T-helper 1 cell (primary cell): ENCODE measurements at places on chromosomes 13 and 19.

DNA sequence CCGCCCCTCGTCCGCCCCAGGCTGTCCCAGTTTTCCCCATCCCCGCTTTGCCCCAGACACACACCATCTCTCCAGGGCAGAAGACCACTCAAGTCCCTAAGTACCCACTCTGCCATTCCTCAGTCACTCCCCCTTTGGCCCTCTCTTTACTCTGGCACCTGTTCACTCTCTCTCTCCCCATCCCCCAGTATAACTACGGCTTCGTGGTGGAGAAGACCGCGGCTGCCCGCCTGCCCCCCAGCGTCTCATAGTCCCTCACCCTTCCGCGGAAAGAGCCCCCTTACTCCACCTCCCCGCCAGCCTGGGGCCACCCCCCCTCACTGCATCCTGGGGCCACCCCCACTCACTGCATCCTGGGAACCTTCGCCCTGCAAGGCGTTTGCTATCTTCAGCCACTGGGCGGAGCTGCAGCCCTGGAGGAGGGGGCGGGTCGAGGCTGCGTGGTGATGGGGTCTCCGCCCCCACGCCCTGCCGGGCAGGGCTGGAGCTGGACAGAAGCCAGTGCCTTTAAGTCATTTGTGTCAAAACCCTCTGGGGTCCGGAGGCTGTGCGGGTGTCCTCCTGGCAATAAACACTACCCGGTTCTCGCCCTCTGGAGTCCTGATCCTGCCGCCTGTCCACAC is 5.0 kb downstream of the MVB12A start:
- no peak for DNase-seq

DNA sequence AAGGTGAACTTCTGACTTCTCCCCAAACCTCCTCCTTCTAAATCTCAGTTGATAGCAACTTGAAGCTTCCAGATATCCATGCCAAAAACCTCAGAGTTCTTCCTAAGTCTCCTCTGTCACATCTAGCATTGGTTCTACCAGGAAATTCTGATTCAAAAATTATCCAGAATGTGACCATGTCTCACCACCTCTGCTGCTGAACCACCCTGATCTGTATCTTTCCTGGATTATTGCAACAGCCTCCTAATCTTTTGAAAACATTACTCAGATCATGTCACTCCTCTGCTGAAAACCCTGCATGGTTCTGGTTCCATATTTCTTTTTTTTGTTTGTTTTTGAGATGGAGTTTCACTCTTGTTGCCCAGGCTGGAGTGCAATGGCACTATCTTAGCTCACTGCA is 78.7 kb upstream of the TNFSF11 start:
- DNase-seq = no peak

- no peak for DNase-seq
Observed at GRCh38 chr13:95756072-95756471, 79.1 kb downstream of the DNAJC3 start.

GRCh38 chr13:37029617-37030016 is 29.0 kb downstream of the EXOSC8 start:
- no peak for DNase-seq

DNA sequence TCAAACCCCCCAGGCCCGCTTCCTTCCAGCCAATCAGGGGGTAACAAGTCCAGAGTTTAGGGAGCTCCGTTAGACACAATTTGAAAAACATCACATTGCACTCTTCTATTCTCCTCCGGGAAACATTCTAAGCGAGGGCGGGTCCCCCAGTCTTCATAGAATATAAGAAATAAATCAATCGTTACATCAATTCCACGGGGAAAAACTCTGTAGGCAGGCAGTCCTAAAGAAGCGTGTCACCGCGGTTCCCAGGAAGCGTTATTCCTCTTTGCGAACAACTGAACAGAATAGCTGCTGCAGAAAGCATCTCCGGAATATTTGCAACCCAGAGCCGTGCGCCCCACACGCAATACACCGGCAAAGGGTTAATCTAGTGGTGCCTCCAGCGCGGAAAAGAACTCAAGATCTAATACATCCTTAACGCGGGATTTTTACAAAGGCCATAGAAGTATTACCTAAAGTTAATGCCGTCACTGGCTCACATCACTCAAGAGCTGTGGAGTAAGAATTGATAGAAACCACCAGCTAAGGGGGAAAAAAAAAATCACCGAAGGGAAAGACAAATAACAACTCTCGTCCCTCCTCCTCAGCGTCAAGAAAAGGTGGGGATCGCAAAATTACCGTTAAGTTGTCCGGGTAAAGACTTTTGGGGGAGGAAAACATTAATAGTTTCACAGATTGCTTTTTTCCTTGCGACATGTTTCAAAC is 65.1 kb downstream of the KCNRG start:
- peak; percentile 29 for DNase-seq

GRCh38 chr19:48552406-48553322 is 692 bp downstream of the SULT2B1 start:
- no peak for DNase-seq

DNA sequence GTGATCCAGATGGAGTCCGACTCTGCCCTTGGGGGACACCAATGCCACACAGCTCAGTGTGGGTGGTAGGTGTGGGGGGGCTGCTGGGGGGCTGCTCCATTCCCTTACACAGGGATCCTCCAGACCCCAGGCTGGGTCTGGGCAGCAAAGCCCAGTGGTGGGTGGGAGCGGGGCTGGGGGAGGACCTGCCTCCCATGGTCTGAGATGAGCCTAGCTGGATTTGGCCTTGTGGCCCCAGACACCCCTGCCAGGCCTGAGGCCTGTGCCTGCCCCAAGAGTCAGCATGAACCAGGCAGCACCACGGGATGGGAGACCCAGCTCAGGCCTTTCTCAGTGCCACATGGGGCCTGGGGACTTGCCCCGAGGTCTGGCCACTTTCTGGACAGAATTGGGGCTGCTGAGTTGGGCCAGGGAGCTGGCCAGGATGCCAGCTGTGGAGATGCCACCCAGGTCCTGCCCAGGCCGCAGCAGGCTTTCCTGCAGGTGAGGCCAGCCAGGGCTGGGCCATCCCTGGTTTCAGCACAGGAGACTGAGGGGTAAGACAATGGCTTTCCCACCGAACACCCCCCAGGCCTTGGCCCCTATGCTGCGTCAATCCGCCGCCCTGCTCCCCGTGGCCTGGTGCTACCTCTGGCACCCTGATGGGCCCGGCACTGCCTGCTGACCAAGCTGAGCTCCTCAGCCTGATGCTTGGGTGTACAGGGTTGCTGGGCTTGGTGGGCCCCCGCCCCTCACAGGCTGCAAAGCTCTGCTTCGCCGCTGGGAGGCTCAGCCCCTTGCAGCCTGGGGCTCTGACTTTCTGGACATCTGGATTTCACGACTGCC is 24.2 kb downstream of the CEBPG start:
- DNase-seq = no peak

DNA sequence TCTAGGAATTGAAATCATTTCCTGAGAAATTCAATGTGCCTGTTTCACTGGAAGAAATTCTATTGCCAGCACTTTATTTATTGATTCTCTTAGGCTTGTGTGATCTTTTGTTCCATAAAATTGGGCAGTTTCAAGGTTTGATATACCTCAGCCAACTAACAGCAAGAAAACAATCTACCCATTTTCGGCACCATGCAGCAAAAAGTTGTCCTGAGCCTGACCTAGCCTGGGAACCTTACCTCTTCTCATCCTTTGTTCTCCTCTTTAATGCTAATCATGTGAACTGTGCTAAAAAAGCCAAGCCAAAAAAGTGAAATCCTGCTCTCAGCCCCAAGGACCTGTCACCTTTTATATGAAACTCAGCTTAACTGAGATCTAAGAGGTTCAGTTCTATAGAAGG is 477.3 kb downstream of the SUCLA2 start:
- no peak for DNase-seq

GRCh38 chr19:6092329-6093286 is 17.7 kb downstream of the RFX2 start:
- no peak for DNase-seq

DNA sequence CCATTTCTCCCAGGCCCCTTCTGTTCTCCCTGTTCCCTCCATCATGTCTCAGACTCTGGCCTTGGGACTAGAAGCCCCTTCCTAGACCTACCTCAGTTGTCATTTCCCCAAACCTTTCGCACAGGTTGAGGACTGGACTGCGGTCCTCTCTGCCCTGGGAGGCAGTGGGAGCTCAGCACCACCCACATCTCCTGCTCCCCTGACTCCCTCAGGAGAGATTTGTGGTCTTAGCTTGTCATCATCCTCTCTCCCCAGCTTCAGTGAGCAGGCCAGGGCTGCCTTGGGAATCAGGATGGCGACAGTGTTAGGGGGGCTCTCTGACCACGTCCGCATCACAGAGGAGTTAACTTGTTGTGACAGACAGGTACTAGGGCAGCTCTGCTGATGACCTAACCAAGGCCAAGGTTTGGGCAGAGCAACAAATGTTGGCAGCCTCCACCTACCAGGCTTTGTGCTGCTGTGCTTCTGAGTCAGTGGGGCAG is 25.6 kb upstream of the RNF17 start:
- no peak for DNase-seq

DNA sequence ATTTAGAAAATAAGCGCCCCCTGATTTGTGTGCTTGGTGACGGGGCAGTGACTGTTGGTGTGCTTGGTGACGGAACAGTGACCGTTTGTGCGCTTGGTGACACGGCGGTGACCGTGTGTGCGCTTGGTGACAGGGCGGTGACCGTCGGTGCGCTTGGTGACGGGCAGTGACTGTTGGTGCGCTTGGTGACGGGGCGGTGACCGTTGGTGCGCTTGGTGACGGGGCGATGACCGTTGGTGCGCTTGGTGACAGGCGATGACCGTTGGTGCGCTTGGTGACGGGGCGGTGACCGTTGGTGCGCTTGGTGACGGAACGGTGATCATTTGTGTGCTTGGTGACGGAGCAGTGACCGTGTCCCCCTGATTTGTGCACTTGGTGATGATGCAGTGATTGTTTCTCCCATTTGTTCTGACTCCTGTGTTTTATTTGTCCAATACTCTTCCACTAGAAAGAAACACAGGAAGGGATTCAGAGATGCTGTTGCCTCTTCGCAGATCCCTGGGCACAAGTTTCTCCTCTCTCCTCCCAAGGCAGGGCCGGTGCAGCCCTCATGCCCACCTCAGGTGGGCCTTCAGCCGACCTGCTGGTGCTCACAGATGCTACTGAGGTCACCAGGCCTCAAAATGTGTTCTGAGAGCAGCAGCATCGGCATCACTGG is 128.3 kb downstream of the ATP11A start:
- no peak for DNase-seq

GRCh38 chr13:81800433-81800832 is 1459.5 kb upstream of the SPRY2 start:
- no peak for DNase-seq

DNA sequence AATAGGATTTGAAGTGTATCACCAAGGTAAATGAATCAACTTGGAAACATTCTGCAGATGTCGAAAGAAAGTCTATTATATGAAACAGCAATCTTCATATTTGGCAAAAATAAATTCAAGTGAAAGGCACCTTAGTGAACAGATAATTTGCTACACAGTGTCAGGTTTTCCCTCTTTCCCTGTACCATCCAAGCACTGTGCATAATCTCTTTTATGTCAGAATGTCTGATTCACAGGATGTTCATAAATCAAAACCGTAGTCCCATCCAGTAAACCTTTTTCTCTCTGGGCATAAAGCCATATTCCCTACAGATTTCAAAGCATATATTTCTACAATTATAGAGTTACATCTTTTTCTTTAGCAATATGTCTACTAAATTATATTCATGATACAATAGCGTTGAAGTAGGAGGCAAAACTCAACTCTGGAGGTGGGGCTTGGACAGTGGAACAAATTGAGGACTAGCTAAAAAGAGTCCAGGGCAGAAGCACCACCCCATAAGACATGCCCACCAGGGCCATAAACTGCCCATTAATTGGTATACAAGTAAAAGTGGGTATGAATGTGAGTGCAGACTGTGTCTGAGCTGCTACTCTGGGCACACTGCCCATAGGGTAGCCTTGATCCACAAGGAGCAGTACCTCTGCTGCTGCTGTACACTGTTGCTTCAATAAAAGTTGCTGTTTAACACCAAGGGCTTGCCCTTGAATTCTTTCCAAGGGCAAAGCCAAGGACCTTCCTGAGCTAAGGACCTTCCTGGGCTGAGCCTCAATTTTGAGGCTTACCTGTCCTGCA is 72.1 kb upstream of the MYCBP2 start:
- DNase-seq = no peak

DNA sequence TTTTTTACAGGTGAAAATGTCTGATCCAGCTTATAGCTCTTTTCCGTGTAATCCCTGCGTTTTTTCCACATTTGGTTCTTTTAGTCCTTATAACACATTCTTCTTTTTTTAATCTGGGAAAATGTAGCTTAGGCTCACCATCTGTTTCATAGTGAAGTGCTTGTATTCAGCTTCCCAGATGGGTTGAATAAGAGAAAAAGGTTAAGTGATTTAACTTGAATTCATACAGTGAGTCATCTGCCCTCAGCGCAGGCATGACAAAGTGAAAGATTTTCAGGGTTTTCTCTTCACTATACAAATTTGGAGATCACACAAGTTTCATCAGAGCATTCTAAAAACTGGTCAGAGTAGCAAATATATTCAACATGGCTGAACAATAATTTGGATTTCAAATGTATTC is 224.8 kb downstream of the SPRY2 start:
- no peak for DNase-seq

DNA sequence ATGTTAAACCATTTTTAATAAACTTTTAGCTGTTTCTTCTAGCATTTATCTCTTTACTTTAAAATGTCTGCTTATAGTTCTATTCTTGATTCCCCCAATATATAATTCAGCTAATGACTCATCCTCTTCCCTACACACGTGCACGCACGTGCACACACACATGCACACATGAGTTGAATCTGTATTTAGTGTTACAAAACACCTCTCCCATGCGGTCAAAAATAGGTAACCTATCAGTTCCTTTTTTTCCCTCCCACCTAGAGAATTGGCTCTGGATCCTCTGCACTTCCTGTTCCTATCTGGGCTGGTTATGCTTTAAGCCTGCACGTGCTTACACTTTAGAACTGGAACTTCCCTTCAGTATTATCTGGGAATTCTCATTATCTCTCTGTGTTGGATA is 144.1 kb downstream of the PAN3 start:
- no peak for DNase-seq

GRCh38 chr19:18292810-18293641 is 11.6 kb upstream of the JUND start:
- DNase-seq = no peak

DNA sequence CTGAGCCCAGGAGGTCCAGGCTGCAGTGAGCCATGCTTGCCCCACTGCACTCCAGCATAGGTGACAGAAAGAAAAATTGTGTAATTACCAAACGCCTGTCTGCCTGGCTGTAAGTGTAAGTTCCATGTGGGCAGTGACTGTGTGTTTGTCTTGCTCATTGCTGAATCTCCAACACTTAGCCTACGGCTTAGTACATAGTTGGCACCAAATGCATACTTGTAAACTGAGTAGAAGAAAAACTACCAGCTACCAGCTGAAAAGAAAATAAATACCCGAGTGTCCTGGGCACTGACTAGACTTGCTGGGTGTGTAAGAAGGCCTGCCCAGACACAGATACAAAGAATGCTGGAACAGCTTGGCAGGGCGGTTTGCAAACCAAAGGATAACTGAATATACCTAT is 2.7 kb upstream of the CEBPG start:
- DNase-seq = no peak

DNA sequence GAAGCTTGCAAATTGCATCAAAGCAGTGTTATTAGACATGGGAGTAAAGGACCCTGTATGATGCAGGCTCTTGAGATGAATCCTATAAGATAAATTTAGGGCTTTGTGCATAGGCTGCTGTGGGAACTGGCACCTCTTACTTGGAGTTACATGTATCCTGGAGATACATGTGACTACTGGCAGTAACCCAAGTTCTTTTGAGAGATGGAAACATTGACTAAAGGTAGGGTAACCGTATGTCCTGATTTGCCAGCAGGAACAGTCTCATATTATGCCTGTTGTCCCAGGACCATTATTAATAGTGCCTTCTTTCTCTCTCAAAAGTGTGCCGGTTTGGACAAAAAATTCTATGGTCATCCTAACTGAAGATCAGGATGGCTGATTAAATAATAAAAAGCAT is 195.4 kb downstream of the LACC1 start:
- DNase-seq = no peak
